A549 treated with DMSO at 1 μM for 4 hours (cell line): ENCODE measurements at places on chromosomes 11 and 22. TPM values are rescaled to one million over a fixed set of nuclear protein-coding genes. Genes with fewer than 3 reads are reported as not detected.

The OR2AG1 gene
- not detected in 5 replicates for total RNA-seq

The KCNJ5 gene
- 0.06 to 0.14 TPM (median 0.07 TPM) in 4 of 5 replicates, not detected in the other for total RNA-seq

The PAX6 gene
- total RNA-seq = 1.1 to 2.0 TPM (median 1.6 TPM) in 5 replicates

The SMC1B gene
- 0.01 to 0.04 TPM in 2 of 5 replicates, not detected in the others for total RNA-seq

The FGF4 gene
- not detected in 5 replicates for total RNA-seq

The FXYD6 gene
- 0.17 to 0.52 TPM (median 0.23 TPM) in 5 replicates for total RNA-seq

The API5 gene
- total RNA-seq = 65.3 to 88.4 TPM (median 83.1 TPM) in 5 replicates
